ENCODE measurements at places on chromosomes 5 and 9.

- no peak for DNase-seq
These were observed 35.6 kb downstream of the NTRK2 start for GRCh38 chr9:84705128-84705527.

GRCh38 chr5:31362931-31363568 is 168.8 kb downstream of the DROSHA start:
- no peak for DNase-seq

GRCh38 chr9:108224716-108225115 is 631.1 kb downstream of the ACTL7B start:
- peak; percentile 69 for DNase-seq

DNA sequence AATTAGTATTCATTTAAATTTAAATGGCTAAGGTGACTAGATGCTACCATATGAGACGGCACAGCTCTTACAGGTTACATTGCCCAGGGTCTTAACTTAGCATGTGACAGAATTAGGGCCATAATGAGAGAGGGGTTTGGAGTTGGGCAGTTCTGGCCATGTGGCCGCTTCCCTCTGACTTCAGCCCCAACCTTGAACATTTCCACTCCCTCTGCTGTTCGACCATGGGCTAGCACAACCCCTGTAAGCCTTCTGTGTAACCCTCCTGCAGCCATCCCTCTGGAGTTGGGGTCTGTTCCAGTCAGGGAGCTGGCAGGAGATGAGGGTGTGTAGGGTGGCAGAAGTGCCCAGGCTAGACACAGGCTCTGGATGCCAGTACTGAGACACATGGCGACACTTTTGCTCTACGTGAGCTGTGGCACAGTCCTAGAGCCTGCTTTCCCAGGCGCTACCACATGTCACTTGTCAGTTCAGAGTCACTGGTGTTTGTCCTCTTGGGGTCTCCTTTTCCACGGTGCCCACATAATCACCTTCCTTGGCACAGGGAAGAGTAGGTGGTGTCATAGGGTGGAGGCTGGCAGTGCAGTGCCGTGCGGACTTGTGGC is 128.7 kb upstream of the PITX1 start:
- DNase-seq = no peak

GRCh38 chr5:147551677-147552076 is 41.8 kb upstream of the DPYSL3 start:
- DNase-seq = no peak

DNA sequence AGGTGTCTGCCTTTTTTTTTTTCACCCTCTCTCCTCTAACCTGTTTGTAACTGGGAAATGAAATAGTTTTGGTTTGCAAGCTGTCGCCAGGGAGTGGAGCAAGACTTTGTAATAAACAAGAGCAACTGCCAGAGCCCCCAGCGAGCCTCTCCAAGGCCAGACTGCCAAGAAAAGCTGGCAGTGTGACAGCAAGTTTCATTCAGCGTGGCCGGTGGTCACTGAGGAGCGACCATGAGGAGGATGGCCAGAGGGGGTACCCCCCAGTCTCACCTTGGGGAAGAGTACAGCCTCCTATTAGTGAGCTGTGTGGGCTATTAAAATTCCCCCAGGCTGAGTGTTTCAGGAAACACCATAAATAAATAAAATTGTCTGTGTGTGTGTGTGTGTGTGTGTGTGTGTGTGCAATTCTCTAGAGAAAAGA is 49.9 kb downstream of the ZFAND5 start:
- peak; percentile 6 for DNase-seq

DNA sequence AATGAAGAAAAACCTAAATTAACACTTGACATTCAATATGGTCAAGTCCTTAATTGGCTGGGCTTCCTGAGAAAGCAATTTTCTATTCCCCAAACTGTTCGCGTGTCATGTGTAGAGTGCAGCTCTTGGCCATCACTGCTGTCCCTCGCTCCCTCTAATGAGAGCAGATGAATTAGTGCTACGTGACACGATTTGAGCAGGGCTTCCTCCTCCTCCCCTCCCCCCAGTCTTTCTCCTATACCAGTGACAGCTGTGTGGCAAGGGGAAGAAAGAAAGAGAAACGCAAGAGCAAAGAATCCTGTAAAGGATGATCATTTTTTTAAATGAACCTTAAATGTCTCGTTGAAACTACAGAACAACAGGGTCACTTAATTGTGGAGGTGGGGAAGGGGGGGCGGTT is 159.6 kb downstream of the BNC2 start:
- DNase-seq = peak; percentile 35

DNA sequence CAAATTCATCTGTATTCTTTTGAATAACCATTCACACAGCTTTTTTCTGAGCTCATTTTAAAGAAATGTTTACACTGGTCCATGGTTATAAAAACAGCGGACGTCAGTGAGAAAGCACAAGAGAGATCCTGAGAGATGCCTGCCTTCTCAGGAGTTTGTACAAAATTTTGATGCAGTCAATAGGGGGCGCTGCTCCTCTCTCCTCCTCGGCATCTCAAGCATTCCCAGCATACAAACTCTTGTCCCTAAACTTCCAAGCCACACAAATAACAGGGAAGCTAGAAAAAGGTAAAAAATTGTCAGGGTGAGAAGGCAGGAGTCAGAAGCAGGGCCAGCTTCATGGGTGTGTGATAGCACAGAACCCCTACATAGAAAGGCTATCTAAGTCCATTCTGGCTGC is 11.2 kb upstream of the CCDC152 start:
- DNase-seq = no peak

DNA sequence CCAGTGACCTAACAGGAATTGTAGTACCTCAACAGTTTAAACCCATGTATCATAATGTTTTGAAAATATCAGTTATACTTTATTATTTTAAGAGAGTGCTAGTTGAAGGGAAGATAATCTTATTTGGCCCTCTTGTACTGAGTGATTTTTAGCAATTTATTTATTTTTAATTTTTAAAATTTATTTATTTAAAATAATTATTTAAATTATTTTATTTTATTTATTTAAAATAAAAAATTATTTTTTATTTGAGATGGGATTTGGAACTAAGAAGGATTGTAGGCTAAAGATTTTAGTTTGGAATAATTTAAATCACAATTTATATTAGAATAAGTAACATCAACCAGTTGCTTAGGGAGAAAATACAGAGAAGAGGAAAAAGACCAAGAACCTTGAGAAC is 54.2 kb downstream of the NAA35 start:
- no peak for DNase-seq

Data from NCI-H524 treated with DMSO at 0.1 percent for 48 hours (cell line).